Activated CD8-positive, alpha-beta T cell treated with anti-CD3 and anti-CD28 coated beads, Interleukin-2, amount 10 ng/mL, durations not matched to agents 7 days and 5 days (primary cell): ENCODE measurements at places on chromosomes 1 and 21.
A peak's percentile ranks its signal among the peaks of the same experiment; 100 is the strongest.

DNA sequence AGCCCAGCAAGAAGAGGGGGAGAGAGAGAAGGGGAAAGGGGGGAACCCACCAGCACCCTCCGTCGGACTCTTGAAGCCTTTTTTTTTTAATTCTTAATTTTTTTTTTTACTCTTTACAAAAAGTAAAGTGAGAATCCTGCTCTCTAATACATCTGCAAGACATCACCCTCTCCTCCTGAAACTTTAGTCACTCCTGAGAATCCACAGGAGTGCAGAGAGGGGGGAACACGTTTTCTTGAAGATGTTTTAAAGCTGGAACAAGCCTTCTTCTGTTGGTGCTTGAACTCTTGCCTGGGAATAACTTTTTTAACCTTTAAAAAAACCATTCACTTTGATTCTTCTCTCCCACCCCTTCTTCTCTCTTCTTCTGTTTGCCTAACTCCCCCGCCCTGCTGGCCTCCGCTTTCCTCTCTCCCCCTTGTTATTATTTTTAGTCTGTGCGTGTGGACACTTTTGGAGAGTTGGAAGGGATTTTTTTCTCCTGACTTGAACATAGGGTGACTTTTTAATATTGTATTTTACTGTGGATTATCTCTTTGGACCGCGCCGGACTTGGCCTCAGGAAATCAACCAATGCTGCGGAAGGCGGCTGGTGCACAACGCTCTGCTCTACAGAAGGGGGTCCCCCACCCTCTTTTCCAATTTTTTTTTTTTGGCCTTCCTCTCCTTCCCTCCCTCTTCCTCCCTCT is 383 bp upstream of the PRRX1 start:
- DNase-seq, result no peak

GRCh38 chr1:208475449-208475848 is 231.3 kb upstream of the PLXNA2 start:
- no peak for DNase-seq

DNA sequence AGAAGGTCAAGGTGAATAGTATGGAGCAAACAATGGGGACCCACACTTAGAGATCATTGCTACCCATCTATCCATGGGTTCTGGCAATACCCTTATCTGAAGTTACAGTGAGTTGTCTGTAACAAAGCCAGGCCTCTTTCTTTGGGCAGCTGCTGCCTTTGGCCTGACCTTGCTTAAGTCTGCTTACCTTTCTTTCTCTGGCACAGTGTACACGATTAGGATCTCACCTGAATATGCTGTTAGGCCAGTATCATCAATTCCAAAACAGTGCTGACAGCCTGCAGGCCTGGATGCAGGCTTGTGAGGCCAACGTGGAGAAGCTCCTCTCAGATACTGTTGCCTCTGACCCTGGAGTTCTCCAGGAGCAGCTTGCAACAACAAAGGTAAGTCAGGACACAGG is 132.9 kb upstream of the BMP8A start:
- DNase-seq, result no peak

GRCh38 chr1:41357451-41358101 is 3.7 kb upstream of the FOXO6 start:
- no peak for DNase-seq

GRCh38 chr1:42439940-42440339 is 15.9 kb downstream of the ZMYND12 start:
- DNase-seq, result no peak

DNA sequence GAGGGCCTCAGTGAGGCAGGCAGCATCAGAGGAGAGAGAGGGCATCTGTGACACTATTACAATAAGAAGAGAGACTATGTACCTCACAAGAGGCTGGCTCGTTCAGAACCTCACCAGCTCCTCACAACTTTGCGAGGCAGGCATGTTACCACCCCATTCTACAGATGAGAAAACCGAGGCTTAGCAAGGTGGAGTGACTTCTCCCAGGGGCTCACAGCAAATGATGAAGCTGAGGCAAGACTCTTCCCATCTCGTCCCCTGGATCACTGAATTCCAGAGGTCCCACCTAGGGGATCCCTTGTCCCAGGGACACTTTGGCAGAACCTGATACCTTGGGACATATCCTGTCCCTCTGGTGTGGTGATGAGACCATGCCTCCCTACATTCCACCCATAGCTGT is 64.4 kb downstream of the DISP3 start:
- DNase-seq, result no peak

DNA sequence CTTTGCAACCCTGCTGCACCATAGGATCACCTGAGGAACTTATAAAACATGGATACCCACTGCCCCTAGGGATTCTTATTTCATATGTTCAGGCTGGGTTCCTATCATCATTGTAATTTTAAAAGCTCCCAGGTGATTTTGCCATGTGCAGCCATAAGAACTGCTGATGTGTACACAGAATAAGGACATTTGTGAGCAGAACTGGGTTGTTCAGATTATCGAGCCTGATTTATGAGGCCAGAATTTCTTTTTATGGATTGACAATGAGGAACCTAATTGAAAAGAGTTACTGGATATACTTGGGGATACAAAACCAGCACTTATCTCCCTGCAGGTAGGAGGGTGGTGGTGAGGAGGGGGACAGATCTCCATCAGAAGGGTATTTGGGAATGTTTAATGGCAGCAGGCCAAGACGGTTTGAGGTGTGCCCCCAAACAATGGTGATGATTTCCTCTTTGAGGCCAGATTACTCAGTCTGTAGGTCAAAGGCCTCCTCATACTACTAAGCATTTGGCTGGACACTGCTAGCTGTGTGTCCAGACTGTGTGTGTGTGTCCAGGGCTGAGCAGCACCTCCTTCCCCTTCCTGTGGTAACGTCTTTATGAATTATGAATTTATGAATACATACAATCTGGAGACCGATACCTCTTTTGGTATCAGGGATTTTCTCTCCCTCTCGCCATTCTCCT is 18.9 kb downstream of the NOS1AP start:
- no peak for DNase-seq

- no peak for DNase-seq
These were observed 1.6 kb upstream of the FAM20B start for GRCh38 chr1:179023946-179024650.

DNA sequence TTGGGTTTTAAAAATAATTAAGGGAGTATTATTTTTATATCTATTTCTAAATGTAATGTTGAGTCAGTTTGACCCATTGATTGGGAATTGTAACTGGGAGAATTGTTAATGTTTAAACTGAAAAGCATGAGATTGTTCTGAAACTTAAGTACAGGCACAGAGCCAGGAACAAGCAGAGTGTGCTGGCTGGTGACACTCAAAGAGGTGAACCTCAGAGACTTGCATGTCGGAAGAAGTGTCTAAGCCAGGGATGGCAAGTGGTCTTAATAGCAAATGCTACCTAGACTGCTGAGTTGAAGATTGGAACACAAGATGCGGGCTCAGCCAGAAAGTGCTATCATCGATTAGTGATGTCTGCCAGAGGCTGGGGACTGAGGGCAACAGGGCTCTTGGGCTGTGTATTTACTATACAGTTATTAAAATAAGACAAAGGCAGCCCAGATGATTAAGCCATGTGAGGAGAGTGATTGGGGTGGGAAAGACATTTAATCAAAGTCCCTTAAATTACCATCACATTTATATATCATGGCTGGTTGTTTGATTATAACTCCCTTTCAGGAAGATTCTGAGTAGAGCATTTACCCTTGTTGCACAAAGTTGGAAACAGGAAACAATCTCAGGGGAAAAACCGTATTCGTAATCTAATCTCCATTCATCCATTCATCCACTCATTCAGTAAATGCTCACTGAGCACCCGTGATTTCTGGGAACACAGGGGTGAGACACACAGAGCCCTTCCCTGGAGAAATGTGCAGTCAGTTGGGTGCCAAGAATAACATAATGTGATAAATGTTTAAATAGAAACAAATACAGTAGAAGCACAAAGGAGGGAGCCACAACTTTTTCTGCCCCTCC is 42.8 kb downstream of the C8A start:
- DNase-seq, result no peak

DNA sequence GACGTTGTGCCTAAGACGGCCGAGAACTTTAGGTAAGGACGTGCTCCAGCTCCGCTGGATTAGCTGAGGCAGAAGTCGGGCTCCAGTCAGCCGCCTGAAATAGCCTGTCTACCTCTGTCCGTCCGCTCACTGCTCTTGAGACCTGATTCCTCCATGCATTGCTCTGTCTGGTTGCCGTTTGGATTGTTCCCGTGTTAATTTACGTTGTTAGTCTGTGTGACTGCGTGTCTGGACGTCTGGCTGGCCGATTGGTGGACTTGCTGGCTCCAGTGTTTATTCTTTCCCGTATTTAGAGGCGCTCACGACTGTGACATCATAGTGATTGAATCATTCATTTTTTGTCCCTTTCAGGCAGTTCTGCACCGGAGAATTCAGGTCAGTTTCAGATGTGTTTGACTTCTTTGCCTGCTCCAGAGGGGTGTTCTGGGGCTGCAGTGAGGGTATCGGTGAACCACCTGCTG is 684 bp downstream of the PPIH start:
- no peak for DNase-seq

DNA sequence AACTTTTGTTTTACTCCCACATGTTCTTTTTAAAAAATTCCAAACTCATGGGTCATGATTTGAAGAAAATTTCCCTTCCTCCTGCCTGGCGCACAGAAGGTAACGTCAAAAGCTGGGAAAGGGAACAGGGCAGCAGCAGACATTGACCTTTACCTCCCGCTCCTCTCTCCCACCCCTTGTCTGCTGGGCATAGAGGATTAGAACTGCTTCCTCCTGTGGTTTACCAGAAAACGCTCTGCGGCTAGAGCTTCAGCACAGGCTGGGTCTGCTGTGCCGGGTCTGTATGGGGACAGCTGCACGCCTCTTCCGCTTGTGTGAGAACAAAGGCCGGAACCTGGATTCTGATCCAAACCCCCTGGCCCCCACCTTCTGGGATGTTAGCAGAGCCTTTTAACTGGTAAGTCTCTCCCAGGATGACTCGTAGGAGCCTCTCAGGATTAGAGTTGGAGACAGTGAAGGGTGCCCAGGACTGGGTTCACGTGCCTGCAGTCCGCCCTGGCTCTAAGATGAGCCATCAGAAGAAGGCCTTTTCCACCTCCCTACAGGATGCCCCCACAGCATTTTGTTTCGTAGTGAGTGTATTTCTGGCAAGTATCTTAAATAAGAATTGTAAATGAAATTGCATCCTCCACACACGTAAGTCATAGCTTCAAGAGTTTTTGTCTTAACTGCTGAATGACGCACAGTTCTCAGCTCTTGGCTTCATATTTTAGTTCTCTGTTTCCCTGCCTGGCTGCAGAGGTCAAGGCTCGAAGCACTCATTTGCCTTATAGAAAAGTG is 5.2 kb downstream of the H6PD start:
- peak; percentile 82 for DNase-seq

- no peak for DNase-seq
These were observed 1044.1 kb upstream of the B3GALT2 start for GRCh38 chr1:194230351-194231144.

GRCh38 chr1:149962039-149962647 is 25.5 kb upstream of the MTMR11 start:
- peak; percentile 62 for DNase-seq

DNA sequence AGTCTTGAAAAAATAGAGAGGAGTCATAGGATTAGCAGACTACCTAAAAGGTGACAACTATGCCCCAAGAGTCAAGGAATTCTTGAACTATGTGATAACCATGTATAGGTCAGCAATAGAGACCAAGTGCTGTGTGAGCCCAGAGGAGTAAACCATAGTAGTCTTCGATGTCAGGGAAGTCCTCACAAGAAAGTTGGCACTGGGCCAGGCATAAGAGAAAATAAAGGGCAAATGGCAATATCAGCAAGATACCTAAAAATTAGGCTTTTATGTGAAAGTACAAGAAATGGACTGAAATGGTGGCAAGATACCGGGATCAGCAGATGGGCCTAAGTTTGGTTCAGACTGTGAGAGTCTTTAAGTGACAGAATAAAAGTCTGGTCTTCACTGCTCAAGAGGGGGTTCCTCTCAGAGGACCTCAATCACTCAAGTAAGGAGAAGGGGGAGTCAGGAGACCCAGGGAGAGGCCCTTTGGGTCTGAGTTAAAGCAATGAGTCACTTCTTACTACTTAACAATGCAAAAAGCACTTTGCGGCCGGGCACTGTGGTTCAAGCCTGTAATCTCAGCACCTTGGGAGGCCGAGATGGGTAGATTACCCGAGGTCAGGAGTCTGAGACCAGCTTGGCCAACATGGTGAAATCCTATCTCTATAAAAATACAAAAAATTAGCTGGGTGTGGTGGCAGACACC is 95.0 kb downstream of the TEX35 start:
- DNase-seq, result no peak
